Bronchial smooth muscle cell (primary cell): ENCODE measurements at places on chromosomes 2 and 18. TPM values are rescaled to one million over a fixed set of nuclear protein-coding genes. Genes with fewer than 3 reads are reported as not detected.

BCL2 gene
- total RNA-seq: 0.47 and 0.86 TPM in 2 replicates

MGAT4A gene
- under 0.01 TPM in 1 of 2 replicates, not detected in the other for total RNA-seq

AKAIN1 gene
- not detected in 2 replicates for total RNA-seq

CCL20 gene
- total RNA-seq: not detected in 2 replicates

TMEM198 gene
- total RNA-seq: 0.95 and 1.3 TPM in 2 replicates

CD8B2 gene
- not detected in 2 replicates for total RNA-seq

LYG2 gene
- total RNA-seq: not detected in 2 replicates

VSNL1 gene
- total RNA-seq: 0.17 and 0.47 TPM in 2 replicates

C2orf78 gene
- total RNA-seq: not detected in 2 replicates

HAAO gene
- total RNA-seq: 1.6 and 12.2 TPM in 2 replicates
